ENCODE measurements at places on chromosomes 7 and 10. TPM values are rescaled to one million over a fixed set of nuclear protein-coding genes. Genes with fewer than 3 reads are reported as not detected.

Gene TDRD1
- not detected for total RNA-seq

Gene TEX47
- total RNA-seq, result not detected

Gene ACTL6B
- total RNA-seq, result not detected

Gene DPYSL4
- 2.7 TPM for total RNA-seq

Gene ADRA2A
- not detected for total RNA-seq

Gene PROSER2
- 1.2 TPM for total RNA-seq

Gene GRID1
- total RNA-seq, result not detected

Gene CTTNBP2
- total RNA-seq, result 16.3 TPM

Gene CEP55
- total RNA-seq, result 0.94 TPM

Gene NPY4R2
- not detected for total RNA-seq

Gene KCNIP2
- 1.3 TPM for total RNA-seq

Gene GBX1
- total RNA-seq, result not detected

Gene LIPJ
- 0.16 TPM for total RNA-seq

Gene SFMBT2
- 0.17 TPM for total RNA-seq

Gene MYO1G
- total RNA-seq, result under 0.01 TPM

Gene CLCN1
- not detected for total RNA-seq

Gene AGR3
- not detected for total RNA-seq

Gene GIMAP5
- total RNA-seq, result not detected

Measured in bronchial smooth muscle cell (primary cell).